Adipocyte (in vitro differentiated cells): ENCODE measurements at places on chromosomes 4 and X.
A peak's percentile ranks its signal among the peaks of the same experiment; 100 is the strongest.

GRCh38 chr4:67428819-67429218, 116.5 kb downstream of the CENPC start:
- DNase-seq, result no peak

DNA sequence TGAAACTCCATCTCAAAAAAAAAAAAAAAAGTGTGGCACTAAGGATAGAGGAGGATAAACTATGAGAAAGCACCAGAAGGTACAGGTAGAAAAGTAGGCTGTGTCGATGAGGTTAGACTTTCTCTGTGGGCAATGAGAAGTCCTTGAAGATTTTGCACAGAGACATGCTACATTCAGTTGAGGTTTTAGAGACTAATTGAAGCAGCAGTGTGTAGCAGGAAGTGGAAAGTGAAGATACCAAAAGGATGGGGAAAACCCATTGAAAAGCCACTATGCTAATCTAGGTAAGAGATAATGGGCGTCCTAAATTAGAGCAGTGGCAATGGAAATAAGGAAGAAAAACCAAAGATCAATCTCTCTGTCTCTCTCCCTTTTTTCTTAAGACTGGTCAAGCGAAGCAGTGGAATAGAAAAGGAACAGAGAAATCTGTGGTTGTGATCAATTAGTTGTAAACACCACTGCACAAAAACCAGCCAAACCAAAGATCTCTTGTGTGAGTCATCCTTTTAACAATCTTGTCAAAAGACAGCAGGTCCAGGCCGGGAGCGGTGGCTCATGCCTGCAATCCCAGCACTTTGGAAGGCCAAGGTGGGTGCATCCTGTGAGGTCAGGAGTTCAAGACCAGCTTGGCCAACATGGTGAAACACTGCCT, 3.5 kb downstream of the SPINK2 start:
- no peak for DNase-seq

DNA sequence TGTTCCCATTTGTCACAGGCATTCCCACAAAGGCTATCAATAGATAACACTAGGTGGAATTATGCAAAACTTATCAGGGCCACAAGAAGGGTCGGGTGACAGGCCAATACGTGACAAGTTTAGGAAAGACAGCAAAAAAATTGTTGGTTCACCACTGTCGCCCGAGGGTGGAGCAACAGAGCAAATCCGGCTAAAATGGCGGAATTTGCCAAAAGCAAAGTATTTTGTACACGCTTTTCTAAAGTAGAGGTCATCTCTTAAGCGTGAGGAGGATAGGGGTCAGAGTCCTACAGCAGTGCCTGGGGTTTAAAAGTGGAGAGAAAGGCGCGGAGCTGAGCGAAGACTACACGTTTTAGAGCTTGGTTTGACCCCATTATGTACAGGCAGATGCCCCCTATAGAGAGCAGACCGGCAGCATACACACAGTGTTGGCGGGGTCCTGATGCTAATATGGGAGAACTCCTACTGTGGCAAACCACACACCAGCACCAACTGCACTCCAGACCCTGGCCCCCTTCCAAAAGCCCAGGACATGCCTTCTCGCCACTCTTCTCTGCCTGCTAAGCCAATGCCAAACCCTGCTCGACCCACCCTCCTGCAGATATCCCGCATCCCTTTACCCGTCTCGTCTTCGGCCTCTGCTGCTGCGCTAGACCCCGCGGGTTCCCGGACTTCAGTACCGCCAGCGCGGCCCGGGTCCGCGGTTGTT, 733 bp downstream of the CCNA2 start:
- DNase-seq, result peak; percentile 50

- no peak for DNase-seq
Measured at GRCh38 chr4:186838295-186838694, 114.6 kb upstream of the FAT1 start.

DNA sequence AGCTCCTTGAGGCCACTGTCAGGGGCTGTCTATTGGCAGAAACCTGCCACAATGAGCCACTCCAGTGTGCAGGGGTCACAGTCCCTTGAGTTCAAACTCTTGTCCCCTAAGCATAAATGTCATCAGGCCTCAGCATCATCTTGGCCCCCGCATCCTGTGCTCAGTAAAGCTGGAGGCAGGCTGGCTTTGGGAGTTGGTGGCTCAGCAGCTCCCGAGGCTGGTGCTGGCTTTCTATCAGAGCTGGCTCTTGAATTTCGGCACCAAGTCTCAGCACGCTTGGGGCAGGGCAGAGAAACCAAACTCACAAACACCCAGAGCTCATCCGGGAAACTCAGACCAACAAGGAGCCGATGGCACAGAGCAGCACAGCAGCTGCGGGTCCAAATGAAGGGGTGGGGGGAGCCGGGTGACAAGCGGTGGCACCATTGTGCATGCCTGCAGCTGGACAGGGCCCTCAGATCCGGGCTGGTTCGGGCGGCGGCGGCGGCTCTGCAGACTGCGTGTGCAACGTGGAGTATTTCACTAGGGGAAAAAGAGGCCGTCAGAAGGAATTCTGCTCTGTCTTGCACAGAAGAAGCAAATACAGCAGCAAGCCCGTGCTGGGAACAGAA, 75.5 kb downstream of the MTMR1 start:
- DNase-seq, result no peak

GRCh38 chrX:121254336-121254735, 206.9 kb downstream of the GLUD2 start:
- no peak for DNase-seq

- no peak for DNase-seq
Measured at GRCh38 chr4:158966091-158966490, 136.8 kb upstream of the RAPGEF2 start.

- no peak for DNase-seq
Measured at GRCh38 chr4:3629665-3630064, 97.4 kb upstream of the LRPAP1 start.

GRCh38 chr4:145230726-145231125, 50.3 kb upstream of the OTUD4 start:
- DNase-seq, result peak; percentile 80

GRCh38 chr4:138772366-138772765, 243.2 kb upstream of the NOCT start:
- no peak for DNase-seq
